ENCODE measurements at places on chromosomes 3 and 15. TPM values are rescaled to one million over a fixed set of nuclear protein-coding genes. Genes with fewer than 3 reads are reported as not detected.

The CD200 gene
- total RNA-seq = not detected

The TICRR gene
- total RNA-seq = 11.9 TPM

The LIPH gene
- total RNA-seq = 5.1 TPM

The GPR160 gene
- 1.9 TPM for total RNA-seq

The ACSBG1 gene
- 0.15 TPM for total RNA-seq

The FEM1B gene
- 17.6 TPM for total RNA-seq

The LEKR1 gene
- 0.63 TPM for total RNA-seq

The CNTN3 gene
- not detected for total RNA-seq

The RASGRP1 gene
- total RNA-seq = 0.24 TPM

The TLR9 gene
- total RNA-seq = 0.02 TPM
